Left lobe of liver (tissue), 2 donors: ENCODE measurements at places on chromosomes 13 and 19. TPM values are rescaled to one million over a fixed set of nuclear protein-coding genes. Genes with fewer than 3 reads are reported as not detected.

GRCh38 chr13:29943273-29943672 lies 92.9 kb upstream of the UBL3 start:
- DNase-seq, result no peak

- peak; percentile 63 for DNase-seq
These were observed 441 bp upstream of the ZNF559 start for GRCh38 chr19:9323557-9323918.

DNA sequence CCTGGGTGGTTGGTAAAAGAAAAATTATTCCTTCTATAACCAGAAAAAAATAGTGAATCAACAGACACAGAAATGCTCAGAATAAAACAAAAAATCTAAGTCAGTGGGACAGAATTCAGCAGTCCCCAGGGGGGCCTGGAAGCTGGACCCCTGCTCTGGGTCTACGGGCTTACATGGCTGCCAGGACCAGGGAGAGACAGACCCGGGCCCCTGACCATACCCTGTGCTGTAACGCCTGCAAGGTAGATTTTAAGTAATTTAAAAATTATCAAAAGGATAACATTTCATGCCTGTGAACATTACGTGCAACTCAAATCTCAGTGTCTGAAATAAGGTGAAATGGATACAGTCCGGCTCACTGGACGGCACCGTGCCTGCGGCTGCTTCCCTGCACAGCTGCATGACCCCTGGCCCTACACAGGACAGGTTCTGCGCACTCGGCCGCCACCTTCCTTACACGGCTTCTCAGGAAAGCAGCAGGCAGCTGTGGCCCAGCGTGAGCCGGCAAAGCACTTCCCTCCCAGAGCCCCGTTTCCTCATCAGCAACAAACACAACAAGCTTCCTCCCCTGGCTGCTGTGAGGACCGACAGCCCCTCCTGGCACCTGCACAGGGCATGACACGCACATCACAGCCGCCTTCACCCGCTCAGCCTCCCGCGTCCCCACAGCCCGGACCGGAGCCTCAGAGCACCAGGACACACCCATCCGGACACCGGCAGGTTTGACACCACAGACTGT lies 22.2 kb downstream of the RASA3 start:
- DNase-seq, result no peak

The PCP2 gene
- 1.7 TPM for total RNA-seq

The PRR19 gene
- total RNA-seq, result 0.65 TPM

The ZNF100 gene
- total RNA-seq, result 3.0 TPM

DNA sequence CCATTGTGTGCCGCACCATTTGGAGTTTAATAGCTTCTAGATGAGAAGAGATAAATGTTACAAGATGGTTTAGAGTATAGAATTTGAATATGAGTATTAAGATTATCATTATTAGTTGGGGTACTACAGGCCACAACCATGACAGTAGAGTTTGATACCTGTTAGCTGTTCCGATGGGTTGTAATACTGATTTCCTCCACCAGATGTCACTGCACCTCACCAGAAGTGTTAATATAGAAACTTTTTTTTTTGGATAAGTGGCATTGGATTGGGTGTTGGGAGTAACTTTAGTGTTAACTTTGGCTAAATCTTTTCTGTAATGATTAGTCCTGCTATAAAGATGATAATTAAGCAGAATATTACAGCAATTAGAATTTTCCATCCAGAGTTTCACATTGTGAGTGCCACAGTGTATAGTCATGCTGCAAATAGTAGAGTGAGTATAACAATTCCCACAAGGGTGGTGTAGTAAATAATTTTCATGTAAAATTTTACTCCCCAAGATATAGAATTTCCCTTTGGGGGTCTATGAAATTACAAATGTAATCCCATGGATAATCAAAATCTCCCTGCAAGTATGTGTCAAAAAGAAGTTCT lies 56.3 kb downstream of the PSG3 start:
- DNase-seq, result no peak
